Adrenal gland (tissue), 19 donors: ENCODE measurements at places on chromosomes 5 and 9. TPM values are rescaled to one million over a fixed set of nuclear protein-coding genes. Genes with fewer than 3 reads are reported as not detected.

Gene IL7R
- total RNA-seq = 4.7 TPM

Gene PLAC8L1
- total RNA-seq = not detected

Gene SPINK7
- total RNA-seq = not detected

DNA sequence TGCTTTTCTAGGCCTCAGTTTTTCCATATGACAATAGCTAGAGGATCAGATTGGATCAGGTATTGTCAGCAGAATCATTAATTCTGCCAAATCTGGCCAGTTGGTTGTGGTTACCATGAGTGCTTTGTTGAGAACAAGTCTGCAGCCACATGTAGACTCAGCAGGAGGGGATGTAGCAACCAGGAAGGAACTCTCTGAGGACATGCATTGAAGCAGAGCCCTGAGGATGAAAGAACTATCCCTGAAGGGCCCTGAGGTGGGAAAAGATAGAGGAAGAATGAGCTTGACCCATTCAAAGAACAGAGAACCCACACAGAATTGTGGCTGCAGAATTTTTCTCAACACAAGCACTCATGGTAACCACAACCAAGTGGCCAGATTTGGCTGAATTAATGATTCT lies 60.1 kb upstream of the AFAP1L1 start:
- H3K4me3 ChIP-seq = no peak overlapping the region
- H3K36me3 ChIP-seq = no peaks in the 10 kb centered on the region
- no peak overlapping the region for H3K27ac ChIP-seq
- no peaks in the 10 kb centered on the region for H3K4me1 ChIP-seq
- H3K27me3 ChIP-seq = no peaks in the 10 kb centered on the region

GRCh38 chr9:134842321-134842720 lies 38.3 kb upstream of the FCN2 start:
- H3K4me1 ChIP-seq = no peaks in the 10 kb centered on the region
- H3K36me3 ChIP-seq = no peaks in the 10 kb centered on the region
- H3K27me3 ChIP-seq = no peaks in the 10 kb centered on the region
- no peak overlapping the region for H3K27ac ChIP-seq

GRCh38 chr9:93253633-93254032 lies 69.7 kb downstream of the WNK2 start:
- no peaks in the 10 kb centered on the region for H3K27me3 ChIP-seq
- no peaks in the 10 kb centered on the region for H3K36me3 ChIP-seq
- H3K4me3 ChIP-seq = no peak overlapping the region

- peaks cover 17% of the 10 kb centered on the region for H3K4me1 ChIP-seq
- H3K4me3 ChIP-seq = no peak overlapping the region
- H3K36me3 ChIP-seq = peaks cover 13% of the 10 kb centered on the region
- H3K27me3 ChIP-seq = no peaks in the 10 kb centered on the region
- H3K27ac ChIP-seq = no peak overlapping the region
Observed at GRCh38 chr5:146179696-146180095, 2.8 kb downstream of the LARS1 start.

DNA sequence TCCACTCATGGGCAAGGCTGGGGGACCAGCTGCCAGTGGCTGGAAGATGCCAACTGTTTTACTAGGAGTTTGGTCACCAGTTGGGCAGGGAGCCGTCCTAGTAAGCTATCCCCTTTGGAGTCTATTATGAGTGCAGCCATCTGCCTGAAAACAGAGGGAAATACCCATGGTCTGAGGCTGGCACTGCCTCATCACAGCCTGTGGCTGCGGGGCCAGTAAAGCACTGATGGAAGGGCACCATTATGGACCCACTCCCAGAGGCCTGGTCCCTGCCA lies 187.2 kb upstream of the PANK3 start:
- peaks cover 12% of the 10 kb centered on the region for H3K4me1 ChIP-seq
- DNase-seq = no peak
- no peaks in the 10 kb centered on the region for H3K27me3 ChIP-seq
- H3K36me3 ChIP-seq = no peaks in the 10 kb centered on the region

GRCh38 chr9:37056046-37056920 lies 22.2 kb upstream of the PAX5 start:
- no peaks in the 10 kb centered on the region for H3K36me3 ChIP-seq
- DNase-seq = no peak
- peaks cover 15% of the 10 kb centered on the region for H3K27me3 ChIP-seq
- no peak overlapping the region for H3K4me3 ChIP-seq
- H3K4me1 ChIP-seq = no peaks in the 10 kb centered on the region
